ENCODE measurements at places on chromosomes 6 and 20.
A peak's percentile ranks its signal among the peaks of the same experiment; 100 is the strongest.

GRCh38 chr6:126027601-126028000 is 41.3 kb downstream of the TRMT11 start:
- no peak for DNase-seq

- DNase-seq: no peak
Observed at GRCh38 chr6:113122060-113122459, 735.1 kb upstream of the MARCKS start.

DNA sequence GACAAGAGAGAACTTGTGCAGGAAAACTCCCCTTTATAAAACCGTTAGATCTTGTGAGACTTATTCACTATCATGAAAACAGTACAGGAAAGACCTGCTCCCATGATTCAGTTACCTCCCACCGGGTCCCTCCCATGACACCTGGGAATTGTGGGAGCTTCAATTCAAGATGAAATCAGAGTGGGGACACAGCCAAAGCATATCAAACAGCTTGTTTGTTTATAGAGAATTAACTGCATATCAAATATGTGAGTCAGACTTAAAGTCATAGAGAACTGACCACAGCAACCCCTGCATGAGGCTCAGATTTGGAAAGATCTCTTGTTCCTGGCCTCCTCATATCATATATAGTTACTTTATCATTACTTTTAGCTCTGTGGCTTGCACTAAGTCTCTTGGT is 29.1 kb upstream of the HDAC2 start:
- DNase-seq: no peak

DNA sequence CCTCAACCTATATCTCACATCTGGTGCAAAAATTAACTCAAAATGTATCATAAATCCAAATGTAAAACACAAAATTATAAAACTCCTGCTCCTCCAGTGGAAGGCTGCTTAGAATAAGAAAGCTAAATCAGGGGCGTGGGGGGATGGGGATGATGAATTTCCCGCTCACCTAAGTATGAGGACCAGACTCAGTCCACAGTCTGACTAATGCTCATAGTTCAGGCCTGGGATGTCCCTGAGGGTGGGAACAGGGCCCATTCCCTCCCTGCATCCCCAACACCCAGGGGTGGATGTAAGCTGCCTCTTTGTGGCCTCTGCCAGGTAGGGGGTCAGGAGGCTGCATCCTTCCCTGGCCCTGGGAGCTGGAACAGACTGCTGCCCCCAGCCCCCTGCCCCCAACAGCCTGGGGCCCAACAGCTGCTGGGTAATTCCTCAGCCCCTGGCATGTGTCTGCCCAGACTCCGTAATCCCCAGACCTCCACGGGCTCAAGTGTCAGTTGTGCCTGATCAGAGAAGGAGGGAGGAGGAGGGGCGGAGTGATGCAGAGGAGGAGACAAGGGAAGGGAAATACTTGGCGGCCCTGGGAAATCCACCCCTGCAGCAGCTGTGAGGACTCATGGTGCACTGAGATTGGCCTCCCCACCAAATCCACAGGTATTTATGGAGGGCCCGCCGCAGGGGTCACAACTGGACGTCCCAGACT is 224.5 kb downstream of the PREX1 start:
- DNase-seq: no peak

DNA sequence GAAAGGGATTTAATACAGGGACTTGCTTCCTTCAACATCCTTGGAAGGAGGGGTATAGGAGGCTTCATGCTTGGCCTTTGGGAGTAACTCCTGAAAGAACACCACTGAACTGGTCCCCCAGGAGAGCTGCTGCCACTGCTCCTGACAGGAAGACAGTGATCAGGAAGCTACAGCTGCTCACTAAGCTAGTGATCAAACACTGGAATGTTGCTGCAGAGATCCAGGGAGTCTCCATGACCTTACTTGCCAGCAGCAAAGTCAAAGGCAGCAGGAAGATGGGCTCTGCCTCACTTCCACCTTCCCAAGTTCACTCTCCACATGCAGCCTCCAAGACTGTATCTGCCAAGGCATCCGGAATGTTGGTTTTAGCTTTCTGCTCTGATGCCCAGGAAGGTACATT is 31.8 kb downstream of the PIM1 start:
- DNase-seq: no peak

- DNase-seq: no peak
Observed at GRCh38 chr6:39657355-39658135, 67.7 kb downstream of the KIF6 start.

DNA sequence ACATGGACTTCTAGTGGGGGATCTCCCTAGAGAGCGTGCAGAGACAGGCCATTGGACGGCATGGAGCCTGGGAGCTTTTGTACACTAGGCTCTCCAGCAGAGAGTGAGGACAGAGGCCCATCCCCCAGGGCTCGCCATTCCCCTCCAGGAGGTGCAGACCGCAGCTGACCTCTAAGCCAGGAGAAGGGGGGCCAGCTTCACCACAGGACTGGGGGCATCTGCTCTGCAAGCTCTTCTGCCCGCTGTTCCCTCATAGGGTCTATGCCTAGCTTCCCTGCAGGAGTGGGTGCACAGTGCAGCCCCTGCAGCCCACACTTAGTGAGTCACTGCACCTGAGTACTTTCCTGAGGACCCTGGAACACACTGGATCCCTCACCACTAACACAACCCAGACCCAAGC is 94.4 kb downstream of the FHL5 start:
- no peak for DNase-seq

GRCh38 chr6:19301980-19302379 is 535.2 kb upstream of the ID4 start:
- no peak for DNase-seq

DNA sequence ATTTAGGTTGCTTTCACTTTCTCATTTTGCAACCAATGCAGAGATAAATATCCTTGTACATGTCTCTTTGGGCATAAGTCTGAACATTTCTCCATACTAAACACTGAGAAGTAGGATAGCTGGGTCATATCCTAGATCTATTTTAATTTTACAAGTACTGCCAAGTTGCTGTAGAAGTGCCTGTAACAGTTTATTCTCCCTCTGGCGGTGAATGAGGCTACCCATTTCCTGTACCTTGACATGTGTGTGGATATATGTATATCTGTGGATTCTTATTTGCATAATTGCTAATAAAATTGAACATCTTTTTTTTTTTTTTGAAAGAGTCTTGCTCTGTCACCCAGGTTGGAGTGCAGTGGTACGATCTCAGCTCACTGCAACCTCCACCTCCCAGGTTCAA is 48.0 kb upstream of the PNRC1 start:
- DNase-seq: no peak

GRCh38 chr20:19876828-19877460 is 118.9 kb downstream of the RIN2 start:
- no peak for DNase-seq

GRCh38 chr6:129713806-129714333 is 3.9 kb upstream of the ARHGAP18 start:
- no peak for DNase-seq

DNA sequence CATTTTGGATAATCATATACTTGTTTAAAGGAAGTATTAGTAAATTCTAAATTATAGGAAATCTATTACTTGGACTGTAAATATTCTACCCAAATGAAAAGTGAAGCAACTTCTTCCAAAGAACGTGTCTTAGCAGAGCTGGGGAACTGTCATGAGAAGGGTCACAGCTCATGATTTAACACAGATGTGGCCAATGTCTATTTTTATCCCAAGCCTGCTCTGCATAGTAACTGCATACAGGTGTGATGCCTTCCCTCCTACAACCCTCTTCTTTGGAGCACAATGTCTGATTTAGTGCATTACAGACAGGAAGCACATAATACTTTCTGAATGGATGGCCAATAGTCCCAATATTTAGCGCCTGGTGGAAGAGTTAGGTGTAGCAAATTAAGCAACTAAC is 138.7 kb upstream of the THEMIS start:
- no peak for DNase-seq

DNA sequence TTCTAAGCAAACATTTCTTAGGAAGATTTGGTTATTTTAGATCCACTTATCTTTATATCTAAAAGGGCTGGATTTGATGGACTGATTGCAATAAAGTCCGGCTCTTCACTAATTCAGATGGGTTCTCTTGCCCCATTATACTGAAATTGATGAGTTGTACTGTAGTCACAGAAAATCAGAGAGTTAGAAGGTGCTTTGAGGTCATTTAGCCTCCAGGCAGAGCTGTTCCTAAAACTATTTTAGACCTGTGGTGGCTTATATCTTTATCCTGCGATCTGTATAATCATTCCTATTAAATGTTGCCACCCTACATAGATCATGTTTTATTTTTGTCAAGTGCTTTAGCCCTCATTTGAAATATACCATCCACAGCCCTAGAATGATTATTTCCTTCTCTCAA is 61.3 kb upstream of the ATXN1 start:
- DNase-seq: no peak

GRCh38 chr20:56469077-56469449 is 636 bp downstream of the RTF2 start:
- DNase-seq: no peak

GRCh38 chr6:37696841-37697662 is 631 bp downstream of the MDGA1 start:
- peak; percentile 88 for DNase-seq

DNA sequence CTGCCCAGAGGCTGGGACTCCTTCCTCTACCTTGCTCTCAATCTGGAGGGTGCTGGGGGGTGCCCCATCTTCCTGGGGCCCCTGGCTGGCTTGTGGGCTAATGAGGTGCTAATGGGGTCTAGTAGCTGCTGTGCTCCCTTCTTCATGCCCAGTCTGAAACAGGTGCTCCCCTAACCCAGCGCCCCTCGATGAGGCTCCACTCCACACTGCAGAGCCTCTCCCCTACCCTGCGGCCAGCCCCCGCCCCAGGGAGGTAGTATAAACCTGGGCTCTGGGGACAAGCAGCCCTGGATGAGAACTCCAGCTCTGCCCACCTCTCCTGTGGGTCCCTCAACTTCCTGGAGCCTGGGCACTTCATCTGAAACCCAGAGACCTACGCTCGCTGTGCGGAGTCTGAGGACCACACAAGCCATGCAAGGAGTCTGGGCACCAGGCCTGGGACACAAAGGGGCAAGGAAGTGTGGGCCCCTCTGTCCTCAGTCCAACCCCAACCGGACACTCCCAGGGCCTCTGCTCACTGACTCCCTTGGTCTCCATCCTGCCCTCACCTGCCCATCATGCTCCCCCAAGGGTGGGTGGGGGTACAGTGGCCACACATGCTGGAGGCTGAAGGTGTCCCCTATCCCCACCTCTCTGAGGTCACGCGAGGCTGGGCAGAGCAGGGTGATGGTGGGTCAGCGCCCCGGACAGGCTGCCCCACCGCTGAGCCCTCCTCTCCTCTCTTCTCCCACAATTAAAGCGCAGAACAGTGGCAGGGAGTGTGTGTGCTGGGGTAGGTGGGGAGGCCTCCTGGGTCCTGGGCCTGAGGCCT is 6.1 kb downstream of the RPL10A start:
- DNase-seq: no peak

DNA sequence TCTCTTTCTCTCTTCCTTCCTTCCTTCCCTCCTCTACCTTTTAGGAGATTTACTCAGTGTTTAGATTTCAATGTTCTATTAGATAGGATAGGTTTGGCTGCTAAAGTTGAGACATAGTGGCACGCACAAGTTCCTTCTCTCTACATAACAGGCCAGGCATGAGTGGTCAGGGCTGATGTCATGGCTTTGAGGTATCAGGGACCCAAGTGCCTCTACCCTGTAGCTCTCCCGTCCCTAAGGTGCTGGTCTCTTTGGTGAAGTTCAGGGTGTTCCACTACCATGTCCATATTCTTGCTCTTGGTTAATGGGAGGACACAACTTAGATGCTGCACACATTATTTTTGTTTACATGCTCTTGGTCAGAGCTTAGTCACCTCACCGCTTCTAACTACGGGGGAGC is 245.3 kb downstream of the QKI start:
- no peak for DNase-seq

GRCh38 chr6:21598674-21599023 is 5.1 kb downstream of the SOX4 start:
- DNase-seq: no peak

DNA sequence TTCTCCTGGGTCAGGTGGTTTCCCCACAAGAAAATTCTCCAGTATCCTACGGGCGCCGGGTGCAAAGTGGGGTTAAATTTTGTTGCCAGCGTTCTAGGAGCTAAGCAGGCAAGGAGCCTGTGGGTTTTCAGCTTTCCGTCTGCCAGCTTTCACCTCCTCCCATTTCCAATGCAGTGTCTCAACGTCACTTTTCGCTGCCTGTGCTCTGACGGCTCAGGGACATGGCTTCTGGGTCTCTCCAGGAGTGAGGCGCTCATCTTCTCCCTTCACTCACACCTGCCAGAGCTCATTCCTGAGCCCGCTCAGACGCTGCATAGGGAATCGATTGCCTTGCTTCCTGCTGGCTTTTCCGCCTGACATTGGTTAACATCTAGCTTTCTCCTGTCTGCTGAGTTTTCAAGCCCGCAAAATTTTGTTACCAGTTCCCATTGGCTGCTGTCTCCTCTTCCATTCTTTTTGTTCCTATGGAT is 7.3 kb upstream of the NAA20 start:
- no peak for DNase-seq

- DNase-seq: no peak
Observed at GRCh38 chr6:151024597-151024996, 159.1 kb downstream of the MTHFD1L start.

DNA sequence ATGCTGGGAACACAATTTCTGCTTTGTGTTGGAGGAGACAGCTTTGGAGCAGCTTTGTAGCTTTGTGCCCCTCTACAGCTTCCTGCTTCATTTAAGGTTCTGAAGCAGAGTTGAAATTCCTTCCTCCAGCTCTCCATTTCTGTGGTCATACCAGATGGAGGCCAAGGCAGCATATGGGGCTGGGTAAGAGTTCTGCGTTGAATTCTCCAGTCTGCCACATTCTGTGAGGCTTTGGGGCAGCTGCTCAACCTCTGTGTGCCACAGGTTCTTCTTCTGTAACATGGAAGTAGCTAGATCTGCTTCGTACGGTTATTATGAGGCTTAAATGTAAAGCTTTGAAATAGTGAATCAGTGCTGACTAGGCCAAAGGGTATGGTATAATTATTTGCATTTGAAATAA is 2.9 kb upstream of the TRIM26 start:
- no peak for DNase-seq

- DNase-seq: no peak
Observed at GRCh38 chr6:38262609-38263008, 377.1 kb downstream of the BTBD9 start.

DNA sequence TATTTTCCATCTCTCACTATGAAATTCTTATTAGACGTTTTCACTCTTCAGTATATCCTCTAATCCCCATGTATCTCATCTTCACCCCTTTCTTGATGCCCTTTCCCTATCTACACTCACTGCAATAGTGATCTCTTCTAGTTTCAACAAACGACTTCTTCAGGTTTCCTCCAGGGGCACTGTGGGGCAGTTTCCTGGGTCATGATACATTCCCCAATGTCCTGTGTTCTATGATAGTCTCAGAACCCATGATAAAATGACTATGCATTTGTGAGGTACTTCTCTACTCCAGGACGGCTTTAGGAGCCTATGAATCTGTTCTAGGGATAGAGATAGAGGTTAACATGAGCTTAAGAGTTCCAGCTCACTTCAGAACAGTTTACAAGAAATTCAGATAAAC is 183.3 kb downstream of the FOXC1 start:
- no peak for DNase-seq

GRCh38 chr20:21154692-21155091 is 28.8 kb downstream of the KIZ start:
- no peak for DNase-seq

GRCh38 chr20:14727485-14728150 is 390.2 kb upstream of the FLRT3 start:
- DNase-seq: no peak

GRCh38 chr6:106967936-106968555 is 6.5 kb downstream of the CD24 start:
- no peak for DNase-seq

- DNase-seq: no peak
Observed at GRCh38 chr6:82493467-82493866, 129.8 kb downstream of the TPBG start.

GRCh38 chr6:33820784-33821520 is 17.1 kb upstream of the MLN start:
- DNase-seq: no peak

Data from upper lobe of left lung (tissue), 6 donors.